Mucosa of gallbladder (tissue), 1 donor: ENCODE measurements at places on chromosomes 12 and 14. TPM values are rescaled to one million over a fixed set of nuclear protein-coding genes. Genes with fewer than 3 reads are reported as not detected.

The GXYLT1 gene
- 9.6 TPM for total RNA-seq

The LLPH gene
- 16.5 TPM for total RNA-seq

The GARIN6 gene
- not detected for total RNA-seq

DNA sequence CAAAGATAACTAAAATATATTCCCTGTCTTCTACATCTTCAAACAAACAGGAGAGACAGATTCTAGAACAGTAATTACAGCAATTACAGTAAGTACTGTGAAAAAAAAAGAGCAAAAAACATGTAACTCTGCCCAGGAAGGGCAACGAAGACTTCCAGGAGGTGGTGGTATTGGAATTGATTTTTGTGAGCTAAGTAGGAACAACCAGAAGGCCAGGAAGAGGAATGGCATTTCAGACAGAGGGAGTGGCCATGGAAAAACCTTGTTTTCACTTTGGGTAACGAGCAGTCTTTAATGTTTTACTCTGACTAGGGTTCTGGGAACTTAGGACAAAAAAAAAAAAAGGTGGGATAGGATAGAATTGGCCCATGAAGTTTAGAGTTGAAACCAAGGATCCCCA lies 196.3 kb upstream of the PLEKHG7 start:
- peak; percentile 29 for DNase-seq

DNA sequence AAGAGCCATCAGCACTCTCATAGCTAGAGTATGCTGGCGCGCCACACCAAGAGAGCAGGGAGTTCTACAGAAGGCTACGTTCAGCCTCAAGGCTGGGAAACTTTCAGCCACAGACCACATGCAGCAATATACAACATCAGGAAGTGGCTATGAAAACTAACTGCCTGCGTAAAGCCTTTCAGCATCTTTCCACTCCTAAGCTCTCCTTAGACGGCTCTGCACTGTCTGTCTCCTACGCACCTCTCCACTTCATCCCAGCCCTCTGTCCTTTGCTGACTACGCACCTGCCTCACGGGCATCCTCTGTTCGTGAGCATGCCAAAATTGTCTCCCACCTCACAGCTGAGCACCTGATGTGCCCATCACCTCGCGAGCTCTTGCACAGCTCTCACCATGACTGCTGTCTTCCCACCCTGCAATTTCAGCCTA lies 9.7 kb downstream of the MPHOSPH9 start:
- DNase-seq = no peak

- DNase-seq = no peak
Measured at GRCh38 chr14:58563978-58564377, 73.8 kb upstream of the DACT1 start.

DNA sequence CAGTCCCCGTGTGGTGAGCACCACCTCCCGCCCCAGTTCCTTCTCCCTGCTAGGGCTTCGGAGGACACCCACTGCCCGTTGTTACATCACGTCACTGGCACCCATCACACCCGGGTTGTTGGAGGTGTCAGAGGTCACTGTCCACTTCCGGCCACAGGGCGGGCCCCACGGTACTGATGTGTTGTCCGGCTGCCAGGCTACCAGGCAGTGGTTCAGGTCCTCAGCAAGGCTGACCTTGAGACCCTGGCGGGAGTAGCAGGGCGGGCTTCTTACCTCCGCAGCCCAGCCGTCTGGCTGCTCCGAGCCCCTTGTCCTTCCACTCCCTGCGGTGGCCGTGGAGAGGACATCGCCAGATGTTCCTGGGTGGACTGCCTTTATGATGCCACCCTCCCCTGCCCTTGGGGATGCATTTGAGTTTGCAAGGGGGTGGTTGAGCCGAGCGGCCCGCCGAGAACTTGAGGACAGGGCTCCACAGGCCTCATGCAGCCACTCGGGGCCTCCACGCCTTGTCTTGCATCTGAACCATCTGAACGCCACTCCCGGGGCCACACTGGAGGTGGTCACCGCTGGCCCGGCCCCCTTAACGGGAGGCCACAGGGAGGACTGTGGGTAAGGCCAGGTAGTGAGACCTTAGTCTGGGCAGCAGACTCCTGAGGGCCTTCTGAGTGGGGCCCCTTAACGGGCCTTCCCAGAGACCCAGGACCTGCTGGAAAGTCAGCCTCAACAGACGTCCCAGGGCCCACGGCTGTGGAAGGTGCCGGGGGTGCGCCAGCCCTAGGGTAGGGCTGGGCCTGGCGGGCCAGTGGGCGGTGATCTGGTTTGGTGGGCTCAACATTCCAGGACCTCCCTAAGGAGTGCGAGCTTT lies 27.1 kb upstream of the PLD4 start:
- DNase-seq = no peak

GRCh38 chr14:59301354-59301753 lies 112.9 kb downstream of the DAAM1 start:
- DNase-seq = no peak

DNA sequence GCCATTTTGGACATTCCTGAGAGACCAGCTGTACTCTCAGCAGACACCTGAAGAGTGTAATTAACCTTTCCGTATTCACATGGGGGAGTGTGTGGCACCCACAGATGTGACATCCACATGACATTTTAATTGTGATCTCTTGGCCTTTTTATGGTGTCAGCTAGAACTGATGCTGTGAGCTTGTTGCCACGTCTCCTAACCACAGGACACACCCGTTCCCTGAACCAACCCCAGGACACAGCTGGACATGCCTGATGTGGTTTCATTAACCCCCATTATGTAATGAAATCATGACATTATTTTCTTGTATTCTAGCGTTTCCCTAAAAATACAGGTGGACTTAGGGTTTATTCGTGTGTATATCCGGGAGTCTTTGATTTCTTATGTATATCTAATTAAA lies 1036.1 kb downstream of the TMEM121 start:
- no peak for DNase-seq

GRCh38 chr12:121562488-121562887 lies 18.3 kb downstream of the KDM2B start:
- DNase-seq = no peak
